Vagina (tissue), 2 donors: ENCODE measurements at places on chromosomes 6 and 20.

DNA sequence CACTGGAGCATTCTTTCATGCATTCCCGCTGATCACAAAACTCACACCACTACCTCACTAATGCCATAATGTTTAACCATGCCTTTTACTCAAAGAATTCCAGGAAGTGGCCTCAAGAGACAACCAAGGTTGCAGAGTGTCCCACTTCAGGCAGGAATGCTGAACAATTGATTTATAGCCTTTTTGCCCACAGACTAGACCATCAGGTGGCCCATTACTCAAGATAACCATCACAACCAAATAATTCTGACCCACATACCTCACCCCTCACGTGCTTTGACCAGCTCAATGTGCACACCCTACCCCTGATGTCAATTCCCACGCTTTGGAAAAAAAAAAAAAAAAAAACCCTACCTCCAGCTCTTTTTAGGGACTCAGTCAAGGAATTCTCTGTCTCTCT is 220.6 kb upstream of the UFL1 start:
- no peak for DNase-seq

DNA sequence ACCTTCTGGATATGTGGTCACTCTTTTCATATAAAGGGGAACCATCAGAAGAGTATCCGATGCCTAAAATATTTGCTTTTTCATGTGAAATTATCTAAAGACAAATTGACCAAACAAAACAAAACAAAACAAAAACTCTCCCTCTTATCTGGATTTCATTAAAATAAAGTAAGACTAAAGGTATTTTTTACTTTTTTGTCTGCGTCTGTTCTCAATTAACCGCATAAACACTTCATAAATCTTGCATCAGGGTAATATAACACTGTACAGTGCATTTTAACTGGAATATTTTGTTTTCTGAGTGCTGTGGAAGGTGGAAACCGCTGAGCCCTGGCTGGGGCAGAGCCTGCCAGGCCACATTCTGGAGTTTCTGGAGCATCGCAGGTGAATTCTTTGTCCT is 234.1 kb upstream of the ZFP64 start:
- no peak for DNase-seq

DNA sequence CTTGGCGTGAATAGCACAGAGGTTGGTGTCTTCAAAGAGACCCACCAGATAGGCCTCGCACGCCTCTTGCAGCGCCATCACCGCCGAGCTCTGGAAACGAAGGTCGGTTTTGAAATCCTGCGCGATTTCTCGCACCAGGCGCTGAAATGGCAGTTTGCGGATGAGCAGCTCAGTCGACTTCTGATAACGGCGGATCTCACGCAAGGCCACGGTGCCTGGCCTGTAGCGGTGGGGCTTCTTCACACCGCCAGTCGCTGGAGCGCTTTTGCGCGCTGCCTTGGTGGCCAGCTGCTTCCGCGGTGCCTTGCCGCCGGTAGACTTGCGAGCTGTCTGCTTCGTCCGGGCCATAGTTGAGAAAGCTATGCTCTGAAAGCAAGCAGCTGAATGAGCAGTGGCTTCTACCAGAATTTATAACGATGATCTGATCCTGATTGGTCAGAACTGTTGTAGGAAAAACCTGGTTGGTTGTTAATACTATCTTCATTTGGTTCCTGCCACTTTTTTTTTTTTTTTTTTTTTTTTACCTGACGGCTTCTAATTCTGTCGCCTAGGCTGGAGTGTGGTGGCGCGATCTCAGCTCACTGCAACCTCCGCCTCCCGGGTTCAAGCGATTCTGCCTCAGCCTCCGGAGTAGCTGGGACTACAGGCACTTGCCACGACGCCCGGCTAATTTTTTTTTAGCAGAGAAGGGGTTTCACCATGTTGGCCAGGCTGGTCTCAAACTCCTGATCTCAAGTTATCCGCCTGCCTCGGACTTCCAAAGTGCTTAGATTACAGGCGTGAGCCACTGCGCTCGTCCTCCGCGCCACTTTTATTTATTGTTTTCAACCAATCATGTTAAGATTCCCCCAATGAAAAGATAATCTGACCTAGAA is 21.5 kb downstream of the OR2B2 start:
- no peak for DNase-seq

- DNase-seq, result no peak
These were observed 352.3 kb upstream of the AGPAT4 start for GRCh38 chr6:161626132-161626676.

DNA sequence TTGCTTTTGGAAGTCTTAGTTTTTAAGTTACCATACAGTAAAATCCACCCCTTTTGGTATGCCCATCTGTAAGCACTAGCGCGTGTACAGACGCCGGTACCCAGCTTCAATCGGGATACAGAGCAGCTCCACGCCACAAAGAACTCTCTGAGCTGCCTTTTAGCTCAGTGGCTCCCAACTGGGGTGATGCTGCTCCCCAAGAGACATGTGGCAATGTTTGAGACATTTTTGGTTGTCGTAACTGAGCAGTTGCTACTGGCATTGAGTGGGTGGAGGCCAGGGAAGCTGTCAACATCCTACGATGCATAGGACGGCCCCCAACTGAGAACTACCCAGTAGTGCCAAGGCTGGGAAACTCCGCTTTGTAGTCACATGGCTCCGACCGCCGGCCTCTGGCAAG is 73.3 kb downstream of the BMP7 start:
- no peak for DNase-seq

DNA sequence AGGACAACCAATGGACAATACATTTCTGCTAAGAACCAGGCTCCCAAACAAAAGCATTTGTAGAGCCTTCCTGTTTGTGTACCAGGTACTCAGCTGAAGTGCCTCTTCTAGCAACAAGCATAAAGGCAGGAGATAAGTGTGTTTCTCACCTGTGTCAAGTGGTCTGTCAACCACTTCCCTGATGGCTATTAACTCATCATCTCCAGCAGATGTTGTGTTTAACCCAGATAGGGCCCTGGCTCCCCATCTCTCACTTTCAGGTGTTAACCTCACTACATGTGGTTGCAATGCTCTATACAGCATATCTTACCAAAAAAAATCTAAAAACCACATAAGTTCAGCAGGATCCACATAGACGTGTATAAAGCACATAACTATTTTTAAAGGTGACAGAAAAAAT is 9.6 kb upstream of the IL17A start:
- DNase-seq, result no peak

GRCh38 chr6:110404607-110405006 is 10.8 kb downstream of the DDO start:
- no peak for DNase-seq

DNA sequence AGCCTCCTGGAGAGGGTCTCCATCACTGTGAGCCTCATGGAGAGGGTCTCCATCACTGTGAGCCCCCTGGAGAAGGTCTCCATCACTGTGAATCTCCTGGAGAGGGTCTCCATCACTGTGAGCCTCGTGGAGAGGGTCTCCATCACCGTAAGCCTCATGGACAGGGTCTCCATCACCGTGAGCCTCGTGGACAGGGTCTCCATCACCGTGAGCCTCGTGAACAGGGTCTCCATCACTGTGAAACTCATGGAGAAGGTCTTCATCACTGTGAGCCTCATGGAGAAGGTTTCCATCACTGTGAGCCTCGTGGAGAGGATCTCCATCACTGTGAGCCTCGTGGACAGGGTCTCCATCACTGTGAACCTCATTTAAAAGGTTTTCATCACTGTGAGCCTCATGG is 140.0 kb downstream of the ERMARD start:
- DNase-seq, result peak; percentile 44

DNA sequence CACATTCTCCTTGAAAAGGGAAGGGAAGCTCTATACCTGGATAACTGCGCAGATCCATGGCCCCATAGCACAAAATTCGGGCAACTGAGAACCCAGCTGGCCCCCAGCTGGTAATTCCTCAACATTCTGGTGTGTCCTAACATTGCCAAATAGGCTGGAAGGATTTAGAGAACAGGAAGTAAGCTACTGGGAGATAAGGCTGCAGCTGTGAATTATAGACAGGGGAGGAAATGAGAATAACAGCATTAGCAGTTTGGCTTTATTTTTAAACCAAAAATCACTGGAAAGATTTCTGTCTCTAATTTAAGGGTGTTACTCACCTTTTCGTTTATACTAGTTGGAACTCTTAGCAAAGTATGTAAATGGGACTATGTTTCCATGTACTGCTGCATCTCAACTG is 97.2 kb downstream of the TULP4 start:
- DNase-seq, result no peak

GRCh38 chr6:79694156-79694555 is 63.0 kb downstream of the SH3BGRL2 start:
- DNase-seq, result no peak

DNA sequence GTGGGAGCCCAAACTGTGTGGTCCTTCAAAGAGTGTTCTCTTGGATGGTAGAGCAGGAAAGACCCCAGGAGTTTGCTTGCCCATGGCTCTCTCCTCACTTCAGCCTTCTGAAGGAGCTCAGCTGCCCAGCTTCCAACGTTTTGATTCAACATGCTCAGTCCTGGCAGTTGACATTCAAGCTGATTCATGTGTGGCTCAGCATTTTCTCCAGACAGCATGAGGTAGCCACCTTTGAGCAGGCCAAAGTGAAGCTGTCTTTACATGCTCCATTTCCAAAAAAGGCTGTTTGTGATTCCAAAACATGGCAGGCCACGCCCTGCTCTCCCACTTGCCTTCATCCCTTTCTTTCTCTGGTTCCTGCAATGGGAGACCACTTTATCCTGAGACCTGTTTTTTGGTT is 280.2 kb downstream of the TBC1D7 start:
- DNase-seq, result no peak

DNA sequence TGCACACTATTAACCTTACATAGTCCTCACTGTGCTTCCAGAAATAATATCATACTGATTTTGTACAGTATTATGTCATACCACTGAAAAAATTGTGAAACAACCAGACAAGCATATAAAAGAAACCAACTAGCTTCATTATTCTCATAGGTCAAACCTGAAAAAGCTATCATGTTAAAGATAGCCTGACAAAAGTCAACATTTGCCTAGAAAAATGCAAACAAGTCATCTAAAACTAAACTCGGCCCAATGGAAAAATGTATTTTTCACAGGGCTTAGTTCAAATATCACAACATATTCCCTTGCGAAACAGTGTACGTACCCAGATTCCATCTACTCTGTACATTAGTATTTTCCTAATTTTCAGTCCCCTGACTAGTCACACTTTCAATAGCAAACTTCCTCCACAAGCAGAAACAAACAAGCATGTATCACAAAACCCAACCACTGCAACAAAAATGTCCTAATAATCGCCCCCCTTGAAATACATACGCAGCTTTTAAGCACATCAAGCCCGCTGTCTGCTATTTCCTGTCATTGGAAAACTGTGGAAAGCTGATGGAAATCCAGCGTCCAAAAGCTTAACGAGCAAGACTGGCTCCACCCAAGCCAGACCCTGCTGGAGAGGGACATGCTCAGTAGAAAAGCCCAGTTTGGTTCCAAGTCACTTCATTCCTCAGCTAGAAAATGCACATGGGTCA is 93.1 kb downstream of the EPB41L2 start:
- no peak for DNase-seq

- DNase-seq, result no peak
These were observed 28.6 kb downstream of the GPX5 start for GRCh38 chr6:28553986-28554881.

- no peak for DNase-seq
These were observed 32.1 kb downstream of the BACH2 start for GRCh38 chr6:90264561-90264960.

- no peak for DNase-seq
These were observed 29.1 kb downstream of the ZDHHC14 start for GRCh38 chr6:157410045-157410444.

GRCh38 chr6:5083813-5084359 is 1.3 kb upstream of the PPP1R3G start:
- no peak for DNase-seq

DNA sequence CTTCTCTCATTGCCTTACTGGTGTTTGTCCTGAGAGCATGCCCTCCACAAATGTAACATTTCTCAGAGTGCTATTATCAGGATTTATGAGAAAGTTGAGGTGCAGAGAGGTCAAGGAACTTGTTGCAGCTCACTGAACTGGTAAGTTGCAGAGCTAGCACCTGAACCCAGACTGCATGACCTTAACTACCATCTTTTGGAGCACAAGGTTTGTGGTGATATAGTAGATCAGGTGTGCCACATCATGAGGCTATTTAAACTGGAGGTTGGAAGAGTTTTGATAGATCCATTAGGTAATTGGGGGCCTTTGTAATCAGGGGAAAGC is 112.0 kb upstream of the CITED2 start:
- no peak for DNase-seq

DNA sequence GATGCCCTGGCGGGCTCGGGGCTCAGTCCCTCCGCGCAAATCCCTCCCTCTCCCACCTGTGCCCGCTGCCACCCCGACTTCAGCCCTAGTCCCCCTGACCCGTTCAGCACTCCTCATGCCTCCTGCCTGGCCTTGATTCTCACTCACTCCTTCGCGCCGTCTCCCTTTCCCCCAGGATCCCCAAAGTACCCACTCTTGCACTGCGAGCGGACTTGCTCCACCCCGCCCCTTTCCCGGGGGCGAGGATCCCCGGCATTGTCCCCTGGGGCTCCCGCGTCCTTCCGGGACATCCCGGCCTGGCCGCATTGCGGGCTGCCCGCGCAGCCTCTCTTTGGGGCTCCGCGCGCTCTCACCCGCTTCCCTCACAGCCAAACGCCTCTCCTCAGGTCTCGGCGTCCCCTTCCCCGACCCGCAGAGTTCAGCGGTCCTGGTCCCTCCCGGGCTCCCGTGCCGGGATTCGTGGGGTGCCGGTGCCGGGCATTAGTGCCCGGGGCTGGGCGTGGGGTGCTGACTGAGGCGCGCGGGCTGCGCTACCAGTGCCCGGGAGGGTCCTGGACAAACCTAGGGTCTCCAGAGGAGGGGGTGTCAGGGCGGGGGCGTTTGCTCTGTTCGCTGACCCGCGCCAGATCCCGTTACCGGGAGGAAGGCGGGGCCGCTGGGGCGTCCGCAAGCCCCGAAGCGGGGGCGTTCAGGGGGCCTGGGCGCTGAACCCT is 45.5 kb upstream of the SUPT3H start:
- DNase-seq, result no peak

DNA sequence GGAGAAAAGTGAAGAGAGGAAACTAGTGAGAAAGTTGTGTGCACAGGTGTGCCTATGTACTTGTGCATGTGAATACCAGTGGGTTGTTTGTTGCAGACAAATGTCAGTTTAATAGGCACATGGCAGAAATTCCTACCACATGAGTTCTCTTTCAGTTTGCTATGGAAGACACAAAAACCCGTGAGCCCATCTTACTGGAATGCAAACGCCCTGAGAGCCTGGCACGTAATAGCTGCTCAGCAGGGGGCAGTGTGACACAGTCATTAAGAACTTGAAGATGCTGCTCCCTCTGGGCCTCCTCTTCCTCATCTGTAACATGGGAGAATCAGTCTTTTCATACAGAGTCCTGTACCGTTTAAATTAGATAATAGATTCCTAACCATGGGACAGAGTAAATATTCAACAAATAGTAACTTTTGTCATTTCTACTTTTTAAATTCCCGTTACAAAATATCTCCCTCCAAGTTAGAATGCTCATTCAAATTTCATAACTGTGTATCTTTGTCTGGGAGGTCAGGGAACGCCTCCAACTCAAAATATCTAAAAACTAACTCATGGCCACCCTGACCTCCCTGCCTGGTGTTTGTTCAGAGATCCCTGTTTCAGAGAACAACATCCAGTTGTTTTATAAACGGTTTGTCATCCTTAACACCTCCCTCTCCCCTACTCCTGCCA is 802.9 kb downstream of the MAFB start:
- DNase-seq, result no peak
